Nucleus accumbens (tissue), 56 donors: ENCODE measurements at places on chromosomes 4 and X.

GRCh38 chrX:135543924-135544323 lies 23.5 kb downstream of the INTS6L start:
- DNase-seq: no peak

DNA sequence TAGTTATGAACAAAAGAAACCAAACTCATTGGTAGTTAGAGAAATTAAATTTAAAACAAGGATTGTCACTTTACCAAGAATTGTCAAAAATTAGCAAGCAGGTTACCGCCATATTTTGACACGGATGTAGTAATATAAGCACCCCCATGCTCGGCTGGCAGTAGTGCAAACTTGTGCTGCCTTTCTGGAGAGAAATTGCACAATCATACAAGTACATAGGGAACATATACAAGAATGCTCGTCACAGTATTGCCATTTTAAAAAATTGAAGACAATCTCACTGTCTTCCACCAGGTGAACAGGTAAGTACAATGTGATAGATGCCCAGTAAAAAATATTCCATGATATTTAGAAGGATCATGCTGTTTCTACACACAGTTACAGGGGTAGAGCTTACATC lies 55.6 kb upstream of the SLC39A8 start:
- no peak for DNase-seq

DNA sequence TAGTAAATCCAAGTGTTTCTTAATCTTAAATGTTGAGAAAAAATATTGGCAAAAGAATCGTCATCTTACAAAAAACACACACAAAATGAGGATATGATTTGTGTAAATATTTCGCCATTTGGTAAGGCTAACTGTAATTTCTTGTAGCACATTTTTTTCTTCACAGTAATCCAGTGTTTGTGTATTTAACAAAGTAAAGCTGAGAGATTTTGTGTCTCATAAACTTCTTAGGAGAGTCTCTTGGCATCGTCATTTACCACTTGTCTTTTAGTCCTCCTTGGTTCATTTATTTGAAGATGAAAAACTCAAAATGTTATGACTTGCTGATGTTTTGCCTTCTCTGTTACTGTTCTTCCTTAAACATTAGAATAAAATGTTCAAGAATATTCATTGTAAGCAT lies 326.7 kb upstream of the PITX2 start:
- no peak for DNase-seq

GRCh38 chrX:22164770-22165388 lies 107.8 kb upstream of the CBLL2 start:
- DNase-seq: no peak

DNA sequence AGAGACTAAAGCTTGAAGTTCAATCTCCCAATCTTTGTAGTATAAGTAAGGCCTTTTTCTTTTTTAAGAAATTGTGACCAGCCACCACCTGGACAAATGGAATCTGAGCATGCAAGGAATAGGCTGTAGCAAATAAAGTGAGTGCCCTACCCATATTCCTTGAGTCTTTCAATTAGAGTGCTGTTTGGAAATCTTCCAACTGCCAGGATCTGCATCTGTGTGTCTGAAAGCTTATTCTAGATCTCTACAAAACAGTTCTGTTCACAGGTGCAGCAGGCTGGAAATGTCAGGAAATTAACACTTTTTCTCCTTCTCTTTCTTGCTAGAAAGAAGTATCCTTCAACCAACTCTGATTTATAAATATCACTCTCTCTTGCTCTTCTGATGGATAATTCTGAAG lies 76.7 kb upstream of the NDST3 start:
- no peak for DNase-seq

DNA sequence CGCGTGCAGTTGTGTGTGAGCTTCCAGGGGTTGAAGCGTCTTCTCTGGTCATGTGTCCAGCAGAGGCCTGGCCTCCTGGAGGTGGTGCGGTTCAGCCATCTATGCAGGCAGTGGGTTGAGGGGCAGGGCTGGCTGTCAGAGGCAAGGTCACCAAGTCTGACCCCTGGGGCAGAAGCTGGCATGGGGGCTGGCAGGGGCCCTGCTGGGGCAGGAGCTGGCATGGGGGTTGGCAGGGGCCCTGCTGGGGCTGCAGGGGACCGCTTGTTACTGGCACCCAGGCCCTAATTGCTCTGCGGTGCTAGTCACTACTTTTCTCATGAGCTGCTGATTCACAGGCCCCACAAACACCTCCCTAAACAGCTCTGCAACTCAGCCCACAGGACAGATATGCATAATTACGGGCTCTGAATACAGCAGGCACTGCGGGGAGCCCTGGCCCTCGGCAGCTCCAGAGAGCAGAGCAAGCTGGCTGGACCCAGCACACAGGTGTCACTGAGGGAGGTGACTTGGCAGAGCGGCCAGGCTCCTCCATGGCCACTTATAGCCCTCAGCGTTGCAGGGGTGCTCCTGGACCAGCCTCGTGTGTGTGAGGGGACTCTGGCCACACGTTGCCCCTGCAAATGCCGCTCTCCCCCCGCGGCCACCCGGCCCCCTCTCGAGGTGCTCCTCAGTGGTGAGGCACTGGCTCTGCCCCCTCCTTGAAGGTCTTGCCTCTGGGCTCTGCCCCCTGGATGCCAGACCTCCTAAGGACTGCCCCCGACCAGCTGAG lies 32.7 kb downstream of the CPLX1 start:
- DNase-seq: no peak

GRCh38 chrX:151985531-151985930 lies 11.1 kb upstream of the GABRE start:
- DNase-seq: no peak

DNA sequence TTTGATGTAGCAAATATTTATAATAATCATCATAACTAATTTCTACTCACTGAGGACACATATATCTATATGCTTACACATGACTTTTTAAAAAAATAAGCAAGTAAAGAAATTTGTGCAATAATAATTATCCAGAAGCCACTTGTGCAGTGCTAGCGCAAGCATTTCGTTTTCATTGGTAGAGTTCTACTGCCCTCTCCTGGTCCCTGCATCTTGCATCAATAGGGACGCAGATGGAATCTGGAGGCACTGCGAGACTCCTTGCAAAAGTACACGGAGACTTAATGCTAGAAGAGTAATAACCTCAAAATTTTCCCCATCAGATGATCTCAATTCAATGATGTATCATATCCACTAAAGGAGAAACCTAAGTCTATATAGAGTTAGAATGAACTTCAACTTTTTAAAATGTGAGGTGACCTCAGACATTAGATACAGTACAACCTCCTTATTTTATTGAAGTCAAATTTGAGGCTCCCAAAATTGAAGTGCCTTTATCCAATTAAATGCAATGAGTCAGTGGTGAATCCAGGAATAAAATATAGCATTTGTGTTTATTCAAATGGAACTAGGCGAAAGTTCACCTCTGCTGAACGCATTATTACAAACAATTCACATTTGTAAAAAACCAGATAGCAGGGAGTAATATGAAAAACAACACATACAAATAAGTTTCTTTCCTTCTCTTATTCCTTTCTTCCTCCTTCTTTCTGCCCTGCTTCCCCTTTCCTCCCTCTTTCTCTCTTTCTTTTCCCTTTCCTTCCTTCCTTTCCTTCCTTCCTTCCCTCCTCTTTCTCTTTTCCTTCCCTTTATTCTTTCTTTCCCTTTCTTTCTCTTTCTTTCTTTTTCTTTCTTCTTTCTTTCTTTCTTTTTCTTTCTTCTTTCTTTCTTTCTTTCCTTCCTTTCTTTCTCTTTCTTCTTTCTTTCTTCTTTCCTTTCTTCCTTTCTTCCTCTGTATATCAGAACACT lies 450.0 kb downstream of the ANKRD50 start:
- peak; percentile 5 for DNase-seq

DNA sequence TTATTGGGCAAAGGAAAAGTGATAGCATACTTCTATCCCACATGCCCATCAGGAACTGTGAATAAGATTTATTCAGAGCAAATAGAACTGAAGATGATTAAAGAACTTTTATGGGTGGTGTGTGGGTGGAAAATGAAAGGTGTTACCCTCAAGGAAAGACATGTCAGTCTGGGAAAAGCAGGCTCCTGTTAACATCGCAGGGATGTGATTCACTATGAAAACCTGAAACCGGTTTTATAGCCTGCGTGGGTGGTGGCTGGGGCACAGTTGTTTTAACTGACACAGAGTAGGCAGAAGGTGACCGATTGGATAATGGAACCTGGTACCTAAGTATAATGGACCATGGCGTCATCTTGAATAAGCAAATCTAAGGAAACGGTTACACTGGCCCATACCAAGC lies 61.3 kb upstream of the CASK start:
- no peak for DNase-seq

DNA sequence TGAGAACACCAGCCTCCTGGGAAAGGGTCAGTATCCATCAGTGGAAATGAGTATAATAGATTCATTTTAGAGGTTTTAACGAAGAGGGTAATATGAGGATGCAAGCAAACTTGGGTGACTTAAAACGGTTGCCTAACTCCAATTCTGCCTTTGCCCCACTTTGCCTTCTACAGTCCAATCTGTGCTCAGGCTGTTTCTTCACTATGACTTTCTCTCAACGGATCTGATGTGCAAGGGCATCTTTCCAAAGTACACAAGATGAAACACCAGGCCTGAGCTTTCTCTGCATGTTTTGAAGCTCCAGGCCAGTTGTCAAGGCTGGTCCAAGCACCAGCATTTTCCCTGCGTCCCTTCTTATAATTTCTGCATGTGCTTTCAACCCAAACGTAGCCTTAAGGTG lies 68.0 kb upstream of the TMEM164 start:
- no peak for DNase-seq

GRCh38 chr4:37604461-37604860 lies 81.7 kb downstream of the RELL1 start:
- DNase-seq: no peak

- DNase-seq: no peak
Observed at GRCh38 chr4:141258558-141258957, 37.9 kb downstream of the ZNF330 start.

DNA sequence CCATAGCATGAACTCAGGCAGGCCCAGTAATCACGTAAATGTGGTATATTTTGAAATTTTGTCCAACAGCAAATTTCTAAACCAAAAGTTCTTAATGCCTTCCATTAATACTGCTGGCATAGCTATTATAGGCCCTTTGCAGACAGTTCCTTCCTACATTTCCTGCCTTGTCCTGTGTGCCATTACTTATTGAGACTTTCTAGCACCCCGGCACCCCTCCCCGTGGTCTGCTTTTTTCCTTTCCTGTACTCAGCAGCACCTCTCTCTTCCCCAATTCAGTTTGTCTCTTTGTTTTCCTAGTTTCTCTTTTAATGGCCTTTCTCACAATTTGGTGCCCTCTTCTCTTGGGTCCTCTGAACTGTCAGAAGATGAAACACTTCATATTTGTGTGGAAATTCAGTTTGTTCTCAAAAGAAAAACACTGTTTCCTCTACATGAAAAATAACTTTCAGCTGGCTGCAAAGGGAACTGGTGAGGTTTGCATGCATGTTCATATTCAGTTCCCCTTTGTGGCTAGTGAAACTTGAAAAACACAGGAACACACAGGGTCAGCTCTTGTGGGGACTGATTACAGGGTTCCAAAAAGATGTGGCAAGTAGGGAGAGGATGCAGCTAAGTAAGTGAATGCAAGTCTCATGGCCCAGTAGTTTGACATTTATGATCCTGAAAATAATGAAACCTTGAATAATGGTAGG lies 17.1 kb downstream of the GPR34 start:
- no peak for DNase-seq

DNA sequence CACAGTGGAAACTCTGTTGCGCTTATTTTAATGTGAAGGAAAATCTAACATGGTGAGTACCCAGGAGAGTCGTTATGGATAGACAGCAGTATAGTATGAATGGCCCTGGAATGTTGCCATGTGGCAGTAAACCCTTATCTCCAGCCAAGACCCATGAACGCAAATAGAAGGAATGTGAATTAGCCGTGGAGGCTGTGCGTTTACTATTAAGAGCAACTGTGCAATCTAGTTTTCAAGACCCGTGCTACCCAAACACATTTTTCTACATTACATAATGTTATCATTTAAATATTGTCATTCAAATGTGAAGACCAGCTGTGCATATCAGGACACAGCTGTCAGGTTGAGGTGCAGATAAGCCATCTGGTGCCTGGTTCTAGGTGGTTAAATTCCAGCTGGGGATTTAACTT lies 13.3 kb upstream of the AGA start:
- no peak for DNase-seq

- no peak for DNase-seq
Observed at GRCh38 chr4:108612365-108612764, 8.0 kb upstream of the RPL34 start.
